Activated CD8-positive, alpha-beta memory T cell treated with anti-CD3 and anti-CD28 coated beads, Interleukin-2, amount 10 ng/mL, durations not matched to agents 7 days and 5 days (primary cell): ENCODE measurements at places on chromosomes 5 and 9.
A peak's percentile ranks its signal among the peaks of the same experiment; 100 is the strongest.

GRCh38 chr9:126295516-126295915, 31.1 kb upstream of the MVB12B start:
- peak; percentile 22 for DNase-seq

DNA sequence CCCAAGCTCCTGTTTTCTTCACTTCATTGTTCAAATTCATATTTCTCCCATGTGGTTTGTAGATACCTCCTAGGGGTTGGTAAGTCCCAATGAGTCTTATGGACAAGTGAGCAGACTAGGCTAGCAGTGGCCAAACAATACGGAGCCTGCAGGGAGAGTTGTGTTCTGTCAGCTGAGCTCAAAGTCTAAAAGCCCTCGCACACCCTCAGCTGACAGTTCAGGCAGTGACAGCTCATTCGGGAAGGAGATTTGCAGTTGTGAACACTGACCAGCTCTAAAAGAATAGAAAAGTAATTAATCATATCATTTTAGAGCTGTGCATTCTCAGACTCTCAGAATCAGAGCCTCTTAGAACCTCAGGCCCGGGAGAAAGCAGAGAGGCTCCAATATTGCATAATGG, 95.1 kb downstream of the SH3TC2 start:
- DNase-seq, result no peak

GRCh38 chr9:73081979-73082657, 69.5 kb upstream of the ANXA1 start:
- DNase-seq, result no peak

- DNase-seq, result no peak
These were observed 407.4 kb downstream of the DTWD2 start for GRCh38 chr5:118580949-118581348.

DNA sequence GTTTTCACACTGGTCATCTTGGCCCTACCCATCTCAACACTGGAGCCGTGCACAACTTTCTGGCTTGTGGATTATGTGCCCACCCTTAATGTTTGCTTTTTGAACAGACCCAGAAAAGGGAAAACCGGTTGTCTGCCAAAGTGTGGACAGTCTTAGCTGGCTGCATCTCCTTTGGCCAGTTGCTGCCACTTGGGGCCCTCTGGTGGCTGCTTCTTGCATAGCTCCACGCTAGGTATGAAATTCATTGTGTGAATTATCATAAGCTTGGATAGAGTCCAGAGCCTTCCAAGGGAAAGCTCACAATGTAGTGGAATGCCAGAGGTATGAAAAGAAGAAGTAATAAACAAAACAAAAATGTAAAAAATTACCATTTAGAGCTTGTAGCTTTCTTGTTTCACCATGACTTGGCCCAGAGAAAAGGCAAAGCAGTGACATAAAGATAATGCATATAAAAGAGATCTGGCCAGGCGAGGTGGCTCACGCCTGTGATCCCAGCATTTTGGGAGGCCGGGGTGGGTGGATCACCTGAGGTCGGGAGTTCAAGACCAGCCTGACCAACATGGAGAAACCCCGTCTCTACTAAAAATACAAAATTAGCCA, 12.5 kb upstream of the SLC36A3 start:
- peak; percentile 68 for DNase-seq

GRCh38 chr9:33104401-33104800, 27.9 kb upstream of the SMU1 start:
- no peak for DNase-seq

DNA sequence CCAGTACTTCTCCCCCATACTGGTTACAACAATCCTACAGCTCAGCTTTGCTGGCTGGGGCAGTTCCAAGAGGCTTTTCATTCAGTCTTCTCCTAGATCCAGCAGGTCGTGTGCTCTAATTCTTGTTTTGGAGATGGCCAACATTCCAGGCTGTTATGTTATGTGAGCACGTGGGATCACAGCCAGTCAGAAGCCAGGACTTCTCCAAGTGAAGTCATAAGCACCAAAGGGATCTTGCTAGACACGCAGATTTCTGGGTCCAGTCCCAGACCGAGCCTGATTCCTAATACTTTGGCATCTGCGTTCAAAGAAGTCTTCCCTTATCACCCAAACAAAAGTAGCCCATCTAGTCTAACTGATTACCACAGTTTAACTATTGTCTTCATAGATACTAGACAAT, 1.4 kb upstream of the LARP1 start:
- DNase-seq, result no peak

- DNase-seq, result no peak
These were observed 67.2 kb downstream of the NRG2 start for GRCh38 chr5:139975942-139976341.

GRCh38 chr5:139740992-139741672, 54.5 kb upstream of the PSD2 start:
- DNase-seq, result no peak

DNA sequence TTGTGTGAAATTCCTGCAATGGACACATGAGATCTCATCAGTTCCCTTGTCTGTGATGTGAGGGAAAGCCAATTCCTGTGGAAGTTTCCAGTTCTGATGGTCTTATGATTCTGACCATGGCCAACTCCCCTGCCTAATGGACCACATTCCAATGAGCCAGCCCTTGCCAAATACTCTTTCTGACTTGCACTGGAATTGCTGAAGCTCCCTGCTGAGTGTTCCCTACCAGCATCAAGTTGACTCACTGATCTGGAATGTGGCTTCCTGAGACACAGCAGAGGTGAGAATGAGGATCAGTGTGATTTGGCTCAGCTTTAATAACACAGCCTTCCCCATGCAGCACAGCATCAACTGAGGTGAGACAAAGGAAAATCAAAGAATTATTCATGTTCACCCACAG, 427.8 kb downstream of the KDM4C start:
- DNase-seq, result no peak

DNA sequence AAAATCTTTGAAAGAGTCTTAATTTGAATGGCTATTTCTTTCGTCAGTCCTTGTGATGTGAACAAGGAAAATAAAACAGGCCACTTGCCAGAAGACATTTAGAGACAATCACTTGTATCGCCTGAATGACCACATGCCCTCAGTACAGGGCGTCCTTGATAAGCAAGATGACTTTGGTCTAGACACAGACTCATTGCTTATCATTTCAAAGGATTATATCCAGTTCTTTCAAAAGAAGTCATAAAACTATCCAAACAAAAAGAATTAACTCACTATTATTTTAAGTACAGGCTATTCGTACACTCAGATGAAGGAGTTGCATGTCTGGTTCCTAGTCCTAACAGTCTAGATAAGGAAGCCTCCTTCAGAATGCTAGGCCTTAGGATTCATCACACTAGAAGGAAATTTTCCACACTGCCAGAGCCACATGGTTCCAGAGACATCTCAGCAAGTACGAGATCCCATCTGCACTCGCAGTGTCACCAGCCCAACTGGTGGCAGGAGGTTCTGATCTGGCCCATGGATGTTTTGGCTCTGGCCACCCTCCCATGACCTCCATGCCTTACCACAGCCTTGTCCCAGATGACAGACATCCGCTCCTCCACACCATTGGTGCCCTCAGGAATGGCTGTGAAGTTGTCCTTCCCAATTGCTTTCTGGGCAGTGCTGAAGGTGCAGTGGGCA, 109.6 kb downstream of the DPYSL3 start:
- DNase-seq, result no peak

- DNase-seq, result no peak
These were observed 8.1 kb downstream of the OSMR start for GRCh38 chr5:38853753-38854470.

- DNase-seq, result no peak
These were observed 15.3 kb downstream of the GCNT4 start for GRCh38 chr5:75037106-75037505.

- no peak for DNase-seq
These were observed 64.6 kb downstream of the ENC1 start for GRCh38 chr5:74575741-74576538.

GRCh38 chr9:37621273-37622121, 29.1 kb upstream of the TOMM5 start:
- DNase-seq, result no peak

DNA sequence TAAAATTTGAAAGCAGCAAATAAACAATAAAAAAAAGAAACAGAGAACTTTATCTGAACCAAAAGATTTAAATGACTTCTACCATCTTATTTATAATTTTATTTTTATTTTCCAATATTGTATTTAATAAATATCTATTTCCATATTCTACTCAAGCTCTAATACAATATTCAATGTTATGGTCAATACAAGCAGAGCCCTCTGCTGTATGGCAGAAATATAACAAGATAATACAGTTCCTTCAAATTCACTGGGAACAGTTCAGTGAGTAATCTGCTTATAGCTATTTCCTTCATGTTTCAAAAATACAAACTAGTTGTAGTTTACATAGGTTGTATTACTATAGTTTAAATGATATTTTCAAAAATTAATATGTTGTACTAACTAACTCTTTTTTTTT, 332.7 kb downstream of the PRDM9 start:
- no peak for DNase-seq

DNA sequence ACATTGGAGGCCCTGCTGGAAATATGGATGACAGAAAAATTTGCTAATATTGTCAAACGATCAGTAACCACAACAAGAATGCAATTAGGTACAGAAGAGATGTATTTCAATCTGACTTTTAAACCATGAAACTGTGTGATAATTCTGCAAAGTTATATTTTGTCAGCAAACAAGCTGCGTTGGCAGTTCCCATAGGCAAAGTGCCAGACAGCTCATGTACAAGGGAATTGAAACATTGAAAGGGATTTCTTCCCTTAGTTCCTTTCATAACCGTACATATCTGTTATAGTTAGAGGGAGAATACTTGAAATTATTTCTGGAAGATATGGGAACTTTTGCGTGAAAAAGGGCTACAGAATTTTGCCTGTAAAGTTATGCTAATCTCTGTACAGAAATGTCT, 419.4 kb upstream of the PTGER4 start:
- DNase-seq, result no peak

- peak; percentile 79 for DNase-seq
These were observed 79.2 kb upstream of the HSPA9 start for GRCh38 chr5:138654281-138654867.

- no peak for DNase-seq
These were observed 8.3 kb downstream of the C9orf152 start for GRCh38 chr9:110199643-110200042.

GRCh38 chr5:79170661-79171060, 59.1 kb downstream of the BHMT start:
- DNase-seq, result no peak

GRCh38 chr9:24118190-24118589, 292.1 kb upstream of the ELAVL2 start:
- DNase-seq, result no peak

DNA sequence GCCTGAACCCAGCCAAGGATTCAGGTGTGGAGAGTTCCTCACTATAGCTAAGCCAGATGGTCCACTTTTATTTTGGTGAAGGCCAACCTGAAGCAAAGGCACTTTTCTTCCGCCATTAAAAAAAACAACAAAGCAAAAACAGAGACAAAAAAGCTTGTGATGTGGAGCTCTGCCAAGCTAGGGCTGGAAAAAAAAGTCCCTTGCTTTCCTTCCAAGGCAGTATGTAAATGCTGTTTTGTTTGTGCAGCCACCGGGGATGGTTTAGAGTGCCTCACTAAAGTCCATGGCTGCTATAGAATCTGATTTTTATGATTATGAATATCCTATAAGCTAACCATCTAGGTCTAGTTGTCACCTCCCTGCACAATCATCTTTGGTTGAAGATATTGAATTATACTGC, 14.9 kb downstream of the MEGF10 start:
- DNase-seq, result no peak

- no peak for DNase-seq
These were observed 269.1 kb downstream of the RFX3 start for GRCh38 chr9:3256571-3257330.
